ENCODE measurements at places on chromosomes 1 and 21.

- no peak for DNase-seq
Measured at GRCh38 chr1:17875171-17875881, 120.2 kb downstream of the ACTL8 start.

- no peak for DNase-seq
Measured at GRCh38 chr1:3504151-3504821, 49.8 kb downstream of the ARHGEF16 start.

- no peak for DNase-seq
Measured at GRCh38 chr21:38494703-38495102, 3.6 kb downstream of the ERG start.

DNA sequence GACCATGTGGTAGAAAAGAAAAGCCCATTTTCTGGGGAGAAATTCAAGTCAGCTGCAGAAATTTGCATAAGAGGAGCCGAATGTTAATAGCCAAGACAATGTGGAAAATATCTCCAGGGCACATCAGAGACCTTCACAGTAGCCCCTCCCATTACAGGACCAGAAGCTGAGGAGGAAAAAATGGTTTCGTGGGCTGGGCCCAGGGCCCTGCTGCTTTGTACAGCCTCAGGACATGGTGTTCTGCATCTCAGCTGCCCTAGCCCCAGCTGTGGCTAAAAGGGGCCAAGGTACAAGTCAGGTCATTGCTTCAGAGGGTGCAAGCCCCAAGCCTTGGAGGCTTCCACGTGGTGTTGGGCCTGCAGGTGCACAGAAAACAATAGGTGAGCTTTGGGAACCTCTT lies 108.3 kb downstream of the DMRTB1 start:
- no peak for DNase-seq

DNA sequence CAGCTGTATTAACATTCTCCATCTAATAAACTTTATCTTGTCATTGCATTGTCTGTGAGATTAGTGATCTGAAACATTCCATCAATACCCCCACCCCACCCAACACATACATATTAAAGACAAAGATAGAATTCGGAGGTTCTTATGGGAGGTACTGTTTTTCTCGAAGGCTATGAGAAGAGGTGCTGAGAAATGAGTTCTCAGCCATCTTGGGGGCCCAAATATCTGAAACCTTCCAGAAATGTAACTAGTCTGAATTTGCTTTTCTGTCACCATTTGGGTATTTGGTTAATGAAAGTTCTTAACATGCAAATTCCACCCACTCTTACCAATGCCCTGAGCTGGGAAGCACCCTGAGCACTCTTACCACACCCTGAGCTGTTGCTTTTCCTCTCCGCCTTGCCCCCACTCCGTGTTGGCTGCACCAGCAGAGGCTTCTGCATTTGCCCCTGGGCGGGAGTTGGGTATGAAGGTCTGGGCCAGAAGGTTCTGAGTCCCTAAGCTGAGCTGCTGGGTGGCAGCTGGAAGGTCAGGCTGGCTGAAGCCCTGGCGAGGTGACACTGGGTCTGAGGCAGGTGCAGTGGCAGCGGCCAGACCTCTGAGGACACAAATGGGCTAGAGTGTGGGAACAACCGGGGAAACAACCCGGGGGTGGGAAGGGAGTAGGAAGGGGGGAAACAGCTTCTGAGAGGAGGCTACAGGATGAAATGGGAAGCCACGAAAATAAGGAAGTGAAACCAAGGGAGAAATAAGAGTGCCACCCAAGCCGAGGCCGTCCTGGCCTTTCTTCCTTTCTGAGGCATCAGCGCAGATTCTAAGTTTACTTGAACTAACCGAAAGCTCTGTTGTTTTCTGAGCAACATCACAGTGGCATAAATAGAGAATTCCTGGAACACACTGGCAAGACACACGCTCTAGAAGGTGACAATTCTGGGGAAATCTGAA lies 26.3 kb upstream of the IER5 start:
- no peak for DNase-seq

GRCh38 chr1:81803431-81804110 lies 2.8 kb downstream of the ADGRL2 start:
- no peak for DNase-seq

GRCh38 chr1:210779269-210779668 lies 354.7 kb downstream of the KCNH1 start:
- no peak for DNase-seq

DNA sequence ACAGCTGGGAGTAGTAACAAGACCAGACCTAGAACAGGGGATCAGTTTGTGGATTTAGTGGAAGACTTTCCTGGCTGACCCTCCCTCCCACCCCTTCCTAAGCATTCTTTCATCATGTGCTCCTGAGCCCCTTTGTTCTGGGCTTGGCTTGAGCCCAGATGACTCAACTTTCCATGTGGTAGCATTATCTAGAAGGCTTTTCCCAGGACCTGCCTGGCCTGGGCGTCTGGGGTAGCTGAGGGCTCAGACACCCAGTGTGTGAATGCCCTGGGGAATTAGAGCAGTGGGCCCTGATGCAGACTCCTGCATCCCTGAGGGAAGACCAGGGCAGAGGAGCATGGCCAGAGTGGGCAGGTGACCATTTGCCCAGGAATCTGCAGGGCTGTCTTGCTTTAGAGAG lies 44.1 kb upstream of the TSPAN2 start:
- DNase-seq, result no peak

GRCh38 chr1:218588540-218589172 lies 243.5 kb downstream of the TGFB2 start:
- DNase-seq, result no peak

GRCh38 chr21:15430023-15430422 lies 299.8 kb upstream of the USP25 start:
- DNase-seq, result no peak

DNA sequence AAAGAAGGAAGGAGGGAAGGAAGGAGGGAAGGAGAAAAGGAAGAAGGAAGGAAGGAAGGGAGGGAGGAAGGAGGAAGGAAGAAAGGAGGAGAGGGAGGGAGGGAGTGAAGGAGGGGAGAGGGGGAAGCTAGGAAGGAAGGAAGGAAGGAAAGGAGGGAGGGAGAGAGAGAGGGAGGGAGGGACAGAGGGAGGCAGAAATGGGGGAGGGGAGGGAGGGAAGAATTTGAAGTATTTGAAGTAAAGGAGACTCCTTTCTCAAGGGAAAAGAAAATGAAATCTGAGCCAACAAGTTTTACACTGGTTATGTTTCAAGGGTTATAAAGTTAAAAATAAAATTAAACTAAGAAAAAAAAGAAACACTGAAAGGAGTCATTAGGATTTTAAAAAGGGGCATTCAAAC lies 431.4 kb downstream of the BRINP3 start:
- DNase-seq, result no peak

DNA sequence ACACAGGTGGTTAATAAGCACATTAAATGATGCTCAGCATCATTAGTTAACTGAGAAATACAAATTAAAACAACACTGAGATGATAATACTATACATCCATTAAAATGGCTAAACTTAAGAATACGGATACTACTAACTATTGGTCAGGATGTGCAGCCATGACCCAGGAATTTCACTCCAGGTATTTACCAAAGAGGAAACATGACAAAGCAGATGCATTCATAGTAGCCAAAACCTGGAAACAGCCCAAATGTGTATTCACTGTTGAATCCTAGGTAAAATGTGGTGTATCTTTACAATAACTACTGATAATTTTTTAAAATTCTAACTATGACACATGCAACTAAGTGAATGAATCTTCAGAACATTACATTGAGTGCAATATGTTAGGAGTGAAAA lies 73.0 kb downstream of the PTPRC start:
- DNase-seq, result no peak

GRCh38 chr21:35682904-35683549 lies 377.3 kb downstream of the SETD4 start:
- no peak for DNase-seq

DNA sequence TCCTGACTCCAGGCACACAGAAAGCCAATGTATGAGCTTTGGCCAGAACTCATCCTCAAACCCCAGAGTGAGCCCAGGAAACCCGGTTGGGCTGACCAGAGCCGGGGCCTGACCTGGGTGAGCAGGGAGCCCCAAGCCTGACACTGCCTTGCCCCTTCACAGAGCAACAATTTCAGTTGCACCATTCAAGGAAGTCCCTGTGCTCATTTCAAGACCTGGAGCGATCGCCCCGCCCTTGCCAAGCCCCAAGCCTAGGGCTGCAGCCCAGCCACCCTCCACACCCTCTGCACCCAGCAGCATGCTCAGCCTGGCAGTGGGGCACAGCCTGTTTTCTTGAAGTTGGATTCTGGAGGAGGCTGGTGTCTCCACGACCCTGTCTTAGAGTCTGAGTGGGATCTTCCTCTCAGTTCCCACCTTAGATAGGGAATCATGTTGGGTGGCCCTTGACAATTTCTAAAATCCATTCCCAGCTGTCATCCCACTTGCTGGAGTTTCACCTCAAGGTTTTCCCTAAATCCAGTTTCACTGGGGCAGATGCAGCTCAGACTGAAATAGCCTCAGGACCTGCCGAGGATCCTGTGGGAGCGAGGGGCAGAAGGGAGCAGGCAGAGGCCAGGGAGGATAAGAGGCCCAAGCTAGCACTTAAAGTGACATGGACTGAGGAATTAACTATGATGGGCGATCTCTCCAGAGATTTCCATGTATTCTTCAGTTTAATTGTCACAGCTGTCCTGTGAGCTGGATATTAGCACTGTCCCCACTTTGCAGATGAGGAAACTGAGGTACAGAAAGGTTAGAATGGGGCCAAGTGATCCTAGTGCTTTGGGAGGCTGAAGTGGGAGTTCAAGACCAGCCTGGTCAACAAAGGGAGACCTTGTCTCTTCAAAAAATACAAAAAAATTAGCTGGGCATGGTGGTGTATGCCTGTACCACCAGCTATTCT lies 2.5 kb downstream of the NBL1 start:
- DNase-seq, result no peak

DNA sequence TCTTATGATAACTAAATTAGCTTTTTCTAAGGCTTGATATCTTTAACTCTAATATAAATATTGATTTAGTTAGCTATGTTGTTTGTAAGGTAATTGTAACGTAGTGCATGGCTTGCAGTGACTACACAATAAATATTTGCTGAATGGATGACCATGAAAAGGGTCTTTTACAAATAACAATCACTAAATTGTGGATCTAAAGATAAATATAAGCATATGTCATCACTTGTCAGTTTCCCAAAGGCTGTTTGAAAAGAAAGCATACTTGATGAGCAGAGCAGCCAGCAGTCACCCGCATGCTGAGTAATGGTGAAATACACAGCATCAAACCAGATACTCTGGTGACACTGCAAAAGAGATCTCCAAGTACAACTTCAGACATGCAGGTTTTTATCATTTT lies 92.5 kb upstream of the FMN2 start:
- no peak for DNase-seq

DNA sequence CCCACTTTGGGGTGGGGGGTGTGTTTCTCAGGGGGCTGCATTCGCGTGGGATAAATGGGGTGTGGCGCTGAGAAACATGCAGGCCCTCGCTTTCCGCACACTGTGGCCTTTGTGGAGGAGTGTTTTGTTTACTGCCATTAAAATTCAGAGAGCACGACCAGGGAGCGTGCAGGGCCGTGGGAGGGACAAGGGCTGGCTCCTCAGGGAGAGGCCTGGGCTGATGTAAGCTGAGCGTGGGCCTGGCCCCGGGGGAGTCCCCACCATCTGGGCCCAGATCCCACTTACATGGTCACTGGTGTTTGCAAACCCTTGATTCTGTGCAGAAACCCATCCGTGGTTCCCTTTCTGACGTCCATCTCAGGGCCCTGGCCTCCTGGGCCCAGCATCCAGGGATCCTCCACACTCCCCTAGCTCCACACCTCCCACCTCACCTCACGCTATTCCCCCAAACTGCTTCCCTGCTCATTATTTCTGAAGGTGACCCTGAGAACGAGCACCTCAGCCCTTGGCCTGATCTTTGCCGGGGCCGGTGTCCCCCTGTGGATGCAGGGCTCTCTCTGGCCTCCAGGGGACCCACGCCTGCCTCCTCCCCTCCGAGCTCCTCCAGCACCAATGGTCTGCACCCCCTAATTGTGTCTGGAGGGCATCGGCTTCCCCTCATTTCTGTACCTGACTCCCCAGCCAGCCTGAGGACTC lies 92.5 kb upstream of the SIM2 start:
- no peak for DNase-seq

All from cortex of kidney (tissue), 1 donor.